ENCODE measurements at places on chromosomes 4 and X.

- no peak for DNase-seq
Measured at GRCh38 chr4:31442236-31442635, 722.1 kb downstream of the PCDH7 start.

DNA sequence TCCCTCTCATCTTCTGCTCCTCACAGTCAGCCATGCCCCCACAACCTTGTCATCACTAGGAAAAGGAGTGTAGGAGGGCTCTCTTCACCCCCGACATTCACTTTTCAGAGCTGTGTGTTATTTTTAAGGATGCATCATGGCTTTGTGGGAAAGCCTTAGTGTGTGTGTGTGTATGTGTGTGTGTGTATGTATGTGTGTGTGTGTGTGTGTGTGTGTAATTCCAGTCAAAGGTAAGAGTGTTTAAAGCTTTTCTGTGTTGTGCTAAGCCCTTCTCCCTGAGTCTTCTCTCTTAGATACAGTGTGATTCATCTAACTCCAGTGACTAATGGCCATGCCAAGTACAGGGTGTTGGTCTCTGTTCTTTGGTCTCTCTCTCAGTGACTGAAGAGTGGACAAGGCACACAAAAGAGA is 76.6 kb downstream of the CHIC2 start:
- DNase-seq: no peak

- DNase-seq: no peak
Measured at GRCh38 chr4:7933651-7934510, 5.8 kb downstream of the AFAP1 start.

- no peak for DNase-seq
Measured at GRCh38 chr4:73831569-73831968, 4.9 kb upstream of the CXCL6 start.

- no peak for DNase-seq
Measured at GRCh38 chr4:28449085-28449484, 1588.4 kb downstream of the STIM2 start.

DNA sequence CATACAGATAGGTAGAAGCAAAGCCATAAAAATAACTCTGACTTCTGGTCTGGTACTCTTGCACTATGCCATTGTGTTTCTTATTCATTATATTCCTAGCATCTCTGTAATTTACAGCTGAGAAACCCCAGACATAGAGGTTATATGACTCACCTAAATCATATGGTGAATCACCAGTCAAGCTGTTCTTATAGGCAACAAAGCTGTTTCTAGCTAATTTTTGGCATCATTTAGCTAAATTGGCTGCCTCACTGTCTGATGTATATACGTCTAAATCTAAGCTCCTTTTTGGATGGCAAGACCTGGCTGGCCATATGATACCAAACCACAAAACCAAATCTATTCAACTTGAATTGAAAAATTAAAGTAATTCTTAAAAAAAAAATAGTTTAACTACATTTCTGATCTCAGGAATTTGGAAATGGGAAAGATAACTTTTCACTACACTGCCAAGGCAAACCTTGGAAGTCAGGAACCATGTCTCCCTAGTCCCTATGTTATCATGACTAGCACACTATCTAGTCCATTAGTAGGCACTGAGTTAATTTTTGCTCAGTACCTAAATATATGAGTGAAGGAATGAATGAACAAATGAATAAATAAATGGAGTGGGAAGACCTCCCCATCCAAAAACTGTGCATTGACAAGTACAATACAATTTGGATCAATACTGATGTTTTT is 41.3 kb upstream of the STAG2 start:
- no peak for DNase-seq

DNA sequence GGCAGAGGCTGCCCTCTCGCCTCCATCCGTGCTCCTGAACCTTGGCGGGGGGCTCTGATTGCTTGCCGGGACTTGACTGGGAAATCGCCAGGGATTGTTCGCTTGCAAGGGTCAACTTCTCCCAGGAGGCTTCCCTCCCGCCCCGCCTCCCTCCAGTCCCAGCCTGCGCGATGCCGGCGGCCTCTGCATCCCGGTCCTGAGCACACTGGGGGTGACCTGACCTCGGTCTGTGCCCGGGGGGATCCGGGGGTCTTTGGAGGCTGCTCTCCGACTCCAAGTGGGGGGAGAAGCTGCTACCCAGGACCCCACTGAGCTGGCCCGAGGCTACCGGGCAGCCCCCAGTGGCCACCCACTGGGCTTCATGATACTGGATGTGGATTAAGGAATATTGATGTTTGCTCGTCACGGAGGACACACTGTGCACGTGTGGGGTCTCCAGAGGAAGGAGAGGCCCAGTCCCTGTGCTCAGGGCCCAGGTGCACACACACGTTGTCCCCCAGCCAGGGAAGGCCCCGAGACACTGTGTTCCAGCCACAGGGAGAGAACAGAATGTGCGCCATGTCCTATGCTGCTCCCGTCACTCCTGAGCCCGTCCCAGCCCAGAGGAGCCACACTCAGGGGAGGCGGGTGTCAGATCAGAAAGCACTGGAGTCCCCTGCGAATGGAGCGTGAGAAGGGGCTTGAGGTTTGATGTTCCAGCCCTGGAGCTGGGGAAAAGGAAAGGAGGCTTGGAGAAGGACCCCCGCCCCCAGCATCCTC is 55.9 kb upstream of the NKX1-1 start:
- DNase-seq: no peak

DNA sequence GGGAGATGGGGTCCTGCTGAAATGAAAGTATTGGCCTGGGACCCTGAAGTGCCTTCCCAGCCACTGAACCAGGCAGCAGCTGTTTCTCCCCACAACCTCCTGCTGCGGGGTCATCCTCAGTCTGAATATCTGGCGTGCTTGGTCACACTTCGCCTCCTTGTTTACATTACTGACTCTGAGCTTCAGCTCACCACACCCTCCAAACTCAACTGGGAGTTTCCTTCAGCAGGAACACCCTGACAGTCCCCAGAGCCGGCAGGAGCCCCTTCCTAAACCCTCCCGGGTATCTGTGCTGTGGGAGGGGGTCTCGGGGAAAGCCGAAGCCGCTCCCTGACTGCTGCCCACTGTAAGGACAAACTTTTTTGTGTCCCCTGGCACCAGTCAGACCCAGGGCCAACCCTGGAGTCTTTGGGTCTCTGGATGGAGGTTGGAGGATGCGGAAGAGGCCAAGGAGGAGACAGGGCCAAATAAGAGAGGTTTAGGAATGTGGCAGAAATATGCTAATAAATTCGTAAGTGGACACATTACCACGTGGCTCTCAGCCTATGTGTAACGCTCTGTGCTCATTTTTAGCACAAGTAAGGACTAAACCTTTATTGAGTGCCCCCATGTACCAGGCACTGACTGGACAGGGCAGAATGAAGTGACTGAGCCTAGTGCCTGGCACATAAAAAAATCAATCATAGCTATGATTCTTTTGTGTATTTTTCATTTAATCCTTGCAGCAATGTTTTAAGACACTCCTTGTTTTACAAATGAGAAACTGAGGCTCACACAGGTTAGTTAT is 20.7 kb downstream of the FHDC1 start:
- no peak for DNase-seq

GRCh38 chr4:6779667-6780565 is 2.6 kb upstream of the KIAA0232 start:
- no peak for DNase-seq

DNA sequence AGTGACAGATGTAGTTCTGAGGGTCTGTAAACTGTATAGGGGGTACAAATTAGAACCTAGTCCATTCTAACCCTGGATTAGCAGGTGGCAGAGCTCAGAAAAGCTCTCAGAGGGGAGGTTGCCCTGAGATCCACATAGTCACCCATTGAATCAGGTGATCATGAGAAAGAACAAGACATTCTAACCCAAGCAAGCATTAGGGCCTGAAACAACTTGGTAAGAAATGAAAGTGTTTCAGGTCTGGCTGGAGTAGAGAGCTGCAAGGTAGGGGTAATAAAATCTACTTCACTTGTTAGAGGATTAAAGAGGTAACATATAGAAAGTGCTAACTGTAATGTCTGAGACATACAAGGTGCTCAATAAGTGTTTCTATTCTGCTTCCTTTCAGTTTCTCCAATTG is 8.8 kb upstream of the BMP2K start:
- DNase-seq: no peak

DNA sequence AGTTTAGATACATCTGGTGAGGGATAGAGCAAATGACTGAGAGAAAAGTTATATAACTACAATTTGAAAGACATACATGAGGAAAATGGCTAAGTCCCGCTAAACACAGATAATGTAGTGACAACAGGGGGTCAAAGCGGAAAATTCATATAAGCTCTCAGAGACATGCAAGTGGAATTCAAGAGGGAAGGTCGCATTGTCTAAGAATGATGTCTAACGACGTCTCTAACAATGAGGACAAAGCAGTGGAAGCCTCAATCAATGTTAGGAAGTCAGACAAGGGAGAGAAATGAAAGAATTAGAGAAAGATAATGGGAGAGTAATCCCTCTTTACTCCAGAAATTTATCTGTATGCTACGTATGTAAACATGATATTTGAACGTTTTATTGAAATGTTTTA is 113.4 kb downstream of the ANTXR2 start:
- DNase-seq: no peak

DNA sequence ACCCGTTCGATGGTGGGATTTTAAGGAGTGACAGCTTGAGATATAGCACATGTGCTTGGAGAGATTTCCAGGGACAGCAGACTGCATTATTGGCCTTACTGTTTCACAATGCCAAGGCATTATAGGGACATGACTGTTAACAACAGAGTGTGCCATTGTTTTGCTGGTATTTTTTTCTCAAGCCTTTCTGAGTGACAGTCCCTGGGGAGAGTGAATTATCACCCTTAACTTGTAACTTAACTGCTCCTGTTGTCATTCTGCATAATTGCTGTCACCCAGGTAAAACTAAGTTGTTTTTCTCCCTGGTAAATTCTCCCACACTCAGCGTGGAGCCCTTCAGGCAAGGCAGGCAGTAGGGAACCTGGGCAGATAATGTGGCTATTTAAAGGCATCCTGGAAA is 989.2 kb upstream of the LCORL start:
- DNase-seq: no peak

DNA sequence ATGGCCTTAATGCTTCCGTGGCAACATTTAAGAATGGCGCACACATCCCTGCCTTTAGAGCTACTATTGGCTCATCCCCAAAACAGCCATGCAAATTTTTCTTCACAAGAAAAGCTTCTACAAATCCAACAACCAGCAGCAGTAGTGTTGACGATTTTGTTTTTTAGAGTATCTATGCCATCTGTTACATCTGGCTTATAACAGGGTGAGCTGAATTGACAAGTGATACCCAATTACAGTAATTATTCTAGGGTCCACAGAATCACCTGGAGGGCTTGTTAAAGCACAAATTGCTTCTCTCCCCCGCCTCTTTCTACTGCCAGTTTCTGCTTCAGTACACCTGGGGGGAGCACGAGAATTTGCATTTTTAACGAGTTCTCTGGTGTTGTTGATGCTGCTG is 34.1 kb downstream of the DCHS2 start:
- DNase-seq: no peak

- no peak for DNase-seq
Measured at GRCh38 chr4:75141162-75141561, 208.2 kb downstream of the PARM1 start.

DNA sequence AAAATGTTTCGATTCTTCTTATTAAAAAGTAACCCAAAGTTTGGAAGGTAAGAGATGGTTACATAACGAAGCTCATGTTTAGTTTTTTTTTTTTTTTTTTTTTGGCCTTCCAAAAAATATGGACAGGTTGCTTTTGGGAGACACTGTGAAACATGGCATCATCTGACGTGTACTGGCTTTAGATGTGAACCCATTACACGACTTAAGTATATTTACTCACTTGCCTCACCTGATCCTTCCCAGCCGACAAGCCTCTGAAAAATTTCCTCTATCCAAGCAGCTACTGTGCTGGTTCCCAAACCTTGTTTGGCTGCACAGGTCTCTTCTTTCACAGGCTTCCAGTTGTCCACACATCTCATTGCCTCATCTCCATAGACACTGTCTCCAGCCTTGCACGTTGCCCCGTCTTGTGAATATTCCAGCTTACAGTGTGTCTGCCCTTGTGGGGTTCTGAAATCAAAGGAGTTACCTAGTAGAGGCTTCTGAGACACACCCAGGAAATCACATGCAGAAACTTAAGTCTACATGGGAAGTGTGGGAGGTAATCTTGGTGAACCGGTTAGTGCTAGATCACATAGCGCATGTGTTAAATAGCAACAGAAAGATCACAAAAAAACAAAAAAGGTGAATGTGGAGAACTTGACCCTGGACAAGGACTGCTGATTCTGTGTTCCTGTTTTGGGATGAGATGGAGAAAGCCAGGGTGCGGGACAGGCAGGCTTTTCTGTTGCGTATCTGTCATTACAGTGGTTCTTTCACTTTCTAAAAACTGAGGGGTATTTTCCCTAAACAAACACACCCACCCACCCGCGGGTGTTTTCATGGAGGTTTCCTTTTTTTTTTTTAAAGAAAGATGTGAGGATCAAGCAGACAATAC is 328.6 kb downstream of the ARHGAP10 start:
- no peak for DNase-seq

GRCh38 chr4:156799121-156799589 is 172.4 kb downstream of the PDGFC start:
- DNase-seq: no peak

GRCh38 chr4:121685257-121685656 is 11.5 kb downstream of the ANXA5 start:
- no peak for DNase-seq

- no peak for DNase-seq
Measured at GRCh38 chr4:150337734-150338133, 244.2 kb upstream of the MAB21L2 start.

Measured in activated T-helper 1 cell treated with anti-CD3 and anti-CD28 coated beads, Interleukin-2, amount 50 U/mL, for 16 hours (primary cell).